ENCODE measurements at places on chromosomes 3 and 15.

DNA sequence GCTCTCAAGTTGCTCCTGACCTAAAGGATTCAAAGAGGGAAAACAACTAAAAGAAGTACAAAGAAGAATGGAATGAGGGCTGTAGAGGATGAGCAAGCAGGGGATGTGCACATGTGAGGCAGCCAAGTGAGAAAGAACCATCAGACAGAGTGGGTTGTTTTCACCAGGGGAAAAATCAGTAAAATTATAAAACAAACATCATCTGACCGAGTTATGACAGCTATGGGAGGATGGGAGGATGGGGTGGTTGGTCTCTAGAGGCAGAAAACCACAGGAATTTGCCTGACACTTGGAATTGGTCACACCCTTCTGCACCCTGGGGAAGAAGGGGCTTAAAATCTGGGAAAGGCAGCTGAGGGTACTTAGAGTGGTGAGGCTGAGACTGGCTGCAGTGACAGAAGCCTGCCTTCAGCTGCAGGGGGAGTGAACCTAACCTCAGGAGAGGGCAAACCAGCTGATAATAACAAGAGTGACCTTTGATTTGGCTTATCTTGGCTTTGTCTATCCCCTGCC lies 10.1 kb downstream of the ARHGAP31 start:
- DNase-seq: no peak

GRCh38 chr3:123586131-123586530 lies 1.3 kb upstream of the HACD2 start:
- DNase-seq: peak; percentile 9

DNA sequence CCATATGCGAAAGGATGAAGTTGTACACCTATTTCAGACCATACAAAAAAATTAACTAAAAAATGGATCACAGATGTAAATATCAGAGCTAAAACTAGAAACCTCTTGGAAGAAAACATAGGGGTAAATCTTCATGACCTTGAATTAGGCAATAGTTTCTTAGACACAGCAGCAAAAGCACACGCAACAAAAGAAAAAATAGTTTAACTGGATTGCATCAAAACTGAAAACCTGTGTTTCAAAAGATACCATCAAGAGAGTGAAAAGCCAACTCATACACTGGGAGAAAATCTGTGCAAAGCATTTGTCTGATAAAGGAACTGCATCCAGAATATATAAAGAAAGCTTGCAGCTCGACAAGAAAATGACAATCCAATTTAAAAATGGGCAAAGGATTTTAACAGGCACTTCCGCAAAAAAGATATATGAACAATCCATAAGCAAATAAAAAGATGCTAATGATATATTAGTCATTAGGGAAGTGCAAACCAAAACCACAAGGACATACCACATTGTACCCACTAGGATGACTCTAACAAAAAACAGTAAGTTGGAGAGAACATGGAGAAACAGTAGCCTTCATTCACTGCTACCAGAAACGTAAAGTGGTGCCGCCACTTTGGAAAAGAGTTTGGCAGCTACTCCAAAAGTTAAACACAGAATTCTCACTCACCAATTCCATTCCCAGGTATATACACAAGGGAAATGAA lies 263.1 kb downstream of the ADAMTS17 start:
- DNase-seq: no peak

- no peak for DNase-seq
These were observed 20.1 kb upstream of the TGFBR2 start for GRCh38 chr3:30586096-30586805.

DNA sequence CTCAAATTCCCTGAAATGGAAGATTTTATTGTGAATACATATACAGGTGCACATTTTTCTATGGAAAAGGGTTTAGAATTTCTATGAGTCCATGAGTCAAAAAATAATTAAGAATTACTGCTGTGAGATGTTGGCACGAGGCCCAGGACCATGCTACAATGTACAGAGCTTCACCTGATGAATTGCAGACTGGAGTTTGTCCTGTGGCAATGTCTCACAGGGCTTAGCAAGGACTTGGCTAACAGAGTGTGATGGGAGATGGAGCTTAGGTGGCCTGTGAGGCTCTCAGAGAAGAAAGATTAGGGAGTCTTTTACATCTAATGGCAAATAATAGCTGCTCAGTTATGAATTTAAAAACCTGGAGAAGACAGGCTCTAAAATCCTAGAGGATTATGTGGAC lies 219.5 kb upstream of the CBLB start:
- DNase-seq: no peak

DNA sequence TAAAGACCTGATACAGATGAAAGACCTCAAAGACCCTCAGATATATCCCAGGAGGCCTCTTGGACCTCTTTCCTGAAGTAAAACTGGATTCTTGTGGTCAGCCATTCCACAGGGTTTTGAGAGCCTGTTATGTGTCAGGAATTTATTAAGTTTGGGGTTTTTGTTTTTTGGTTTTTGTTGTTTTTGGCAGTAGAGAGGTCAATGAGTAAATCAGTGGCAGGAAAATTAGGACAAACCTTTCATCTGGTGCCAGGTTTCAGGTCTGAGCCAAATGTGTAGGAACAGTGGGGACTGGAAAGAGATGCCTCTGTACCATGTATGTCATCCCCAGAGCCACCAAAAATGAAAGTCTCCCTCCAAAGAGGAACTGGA lies 520.4 kb upstream of the MDFIC2 start:
- DNase-seq: no peak

GRCh38 chr3:182722907-182723306 lies 70.4 kb upstream of the ATP11B start:
- no peak for DNase-seq

GRCh38 chr3:78794431-78794830 lies 973.4 kb downstream of the ROBO1 start:
- DNase-seq: no peak

DNA sequence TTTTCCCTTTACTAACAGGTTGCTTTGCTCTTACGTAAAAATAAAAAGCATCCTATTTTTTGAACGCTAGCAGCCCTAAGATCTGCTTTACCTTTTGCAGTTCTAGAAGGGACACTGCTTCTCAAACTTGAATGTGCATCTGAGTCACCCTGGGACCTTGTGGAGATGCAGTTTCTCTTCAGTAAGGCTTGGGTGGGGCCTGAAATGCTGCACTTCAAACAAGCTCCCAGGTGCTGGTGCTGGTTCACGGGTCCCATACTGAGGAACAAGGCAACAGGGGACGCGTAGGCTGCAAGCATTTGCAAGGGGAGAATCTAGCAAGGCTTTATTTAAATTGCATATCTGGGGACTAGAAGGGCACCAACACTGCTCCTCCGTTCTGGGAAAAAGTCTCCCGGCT lies 30.0 kb downstream of the MB21D2 start:
- no peak for DNase-seq

- DNase-seq: no peak
These were observed 6.1 kb upstream of the WWTR1 start for GRCh38 chr3:149663966-149664365.

DNA sequence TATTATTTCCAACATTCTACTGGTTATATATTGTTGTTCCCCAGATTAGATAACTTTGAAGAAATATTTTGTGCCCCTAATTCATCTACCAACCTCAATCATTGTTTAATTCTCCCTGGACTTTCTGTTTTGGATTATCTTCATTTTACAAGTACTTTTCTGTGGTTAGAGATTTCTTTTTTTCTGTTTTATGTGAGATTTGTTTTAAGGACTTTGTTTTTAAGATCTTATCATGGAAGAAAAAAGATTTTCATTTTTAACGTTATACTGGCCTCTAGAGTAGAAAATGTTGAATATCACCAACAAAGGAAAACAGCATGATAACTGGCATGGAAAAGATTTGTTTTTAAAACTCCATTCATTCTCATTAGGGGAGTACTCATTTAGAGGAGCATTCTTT lies 210.9 kb upstream of the KCNMB2 start:
- DNase-seq: no peak

GRCh38 chr15:34038871-34039789 lies at the start of gene AVEN:
Gene AVEN, minus strand, starts transcription at chr15:34039204. Its CDS starts 158 bp downstream, at chr15:34039046.
- peak; percentile 46 for DNase-seq

DNA sequence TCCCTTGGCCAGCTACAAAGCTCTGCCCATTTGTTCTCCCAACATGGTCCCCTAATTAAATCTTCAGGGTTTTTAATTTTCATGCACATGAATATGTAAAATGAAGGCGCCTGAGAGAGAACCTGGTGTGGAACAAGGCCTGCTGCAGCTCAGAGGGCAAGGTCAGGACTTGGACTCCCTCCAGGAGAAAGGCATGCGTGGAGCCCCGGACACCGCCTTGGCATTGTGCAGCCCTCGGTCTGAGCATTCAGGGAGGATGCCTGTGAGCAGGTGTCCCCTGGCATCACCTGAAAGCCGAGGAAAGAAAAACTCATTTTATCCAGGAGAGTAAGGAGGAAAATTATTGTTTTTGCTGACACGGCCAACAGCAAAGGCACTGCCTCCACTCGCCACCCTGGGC lies 33.8 kb upstream of the EPHB1 start:
- no peak for DNase-seq

DNA sequence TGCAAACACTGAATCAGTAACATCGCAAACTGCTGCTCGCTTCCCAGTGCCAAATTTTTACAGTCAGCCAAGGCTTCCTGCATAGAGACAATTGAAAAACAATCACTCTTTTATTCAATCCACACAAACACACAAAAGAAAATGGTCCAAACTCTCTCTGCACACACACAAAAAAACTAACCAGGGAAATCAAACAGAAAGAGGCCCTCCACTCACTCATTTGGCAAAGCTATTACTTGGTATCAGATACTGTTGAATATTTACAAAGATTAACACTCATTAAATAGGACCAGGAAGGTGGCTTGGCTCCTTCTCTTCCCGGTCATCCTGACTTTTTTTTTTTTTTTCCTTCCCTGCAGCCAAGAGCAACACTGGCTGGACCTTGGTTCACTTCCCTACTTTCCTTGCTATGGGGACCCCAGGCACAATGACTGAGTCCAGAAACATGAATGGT lies 62.4 kb upstream of the SPATA12 start:
- no peak for DNase-seq

GRCh38 chr15:66042624-66043023 lies 173.3 kb downstream of the RAB11A start:
- DNase-seq: no peak

DNA sequence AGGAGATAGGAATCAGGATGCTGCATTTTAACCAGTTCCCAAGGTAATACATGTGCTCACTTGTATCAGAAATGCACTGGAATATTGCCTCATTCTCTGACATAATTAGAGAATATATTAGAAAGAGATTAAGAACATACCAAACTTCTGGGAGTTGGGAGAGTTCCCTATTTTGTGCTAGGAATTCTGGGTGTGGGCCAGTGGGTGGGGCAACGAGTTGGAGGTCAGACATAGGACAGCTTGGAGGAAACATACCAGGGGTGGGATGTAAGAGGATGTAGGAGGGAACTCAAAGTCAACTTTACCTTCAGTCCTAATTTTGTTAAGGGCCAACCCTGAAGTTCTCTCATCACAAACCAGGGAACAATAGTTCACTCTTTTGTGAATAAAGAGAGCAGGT lies 83.6 kb downstream of the SLC7A14 start:
- no peak for DNase-seq

GRCh38 chr3:49630784-49631183 lies 43.4 kb upstream of the APEH start:
- no peak for DNase-seq

DNA sequence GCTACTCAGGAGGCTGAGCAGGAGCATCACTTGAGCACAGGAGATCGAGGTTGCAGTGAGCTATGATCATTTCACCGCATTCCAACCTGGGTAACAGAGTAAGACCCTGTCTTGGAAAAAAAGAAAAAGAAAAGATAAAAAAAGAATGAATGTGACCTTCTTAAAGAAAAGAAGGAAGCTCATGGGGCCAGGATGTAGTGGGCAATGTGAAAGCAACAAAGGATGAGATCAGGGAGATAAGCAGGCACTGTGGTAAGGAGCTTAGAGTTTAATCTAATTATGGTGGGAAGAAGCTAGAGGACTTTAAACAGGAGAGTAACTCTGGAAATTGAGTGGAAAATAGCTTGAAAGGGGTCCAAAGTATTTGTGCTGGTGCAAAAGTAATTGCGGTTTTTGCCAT lies 231.6 kb upstream of the UBE2E2 start:
- no peak for DNase-seq

DNA sequence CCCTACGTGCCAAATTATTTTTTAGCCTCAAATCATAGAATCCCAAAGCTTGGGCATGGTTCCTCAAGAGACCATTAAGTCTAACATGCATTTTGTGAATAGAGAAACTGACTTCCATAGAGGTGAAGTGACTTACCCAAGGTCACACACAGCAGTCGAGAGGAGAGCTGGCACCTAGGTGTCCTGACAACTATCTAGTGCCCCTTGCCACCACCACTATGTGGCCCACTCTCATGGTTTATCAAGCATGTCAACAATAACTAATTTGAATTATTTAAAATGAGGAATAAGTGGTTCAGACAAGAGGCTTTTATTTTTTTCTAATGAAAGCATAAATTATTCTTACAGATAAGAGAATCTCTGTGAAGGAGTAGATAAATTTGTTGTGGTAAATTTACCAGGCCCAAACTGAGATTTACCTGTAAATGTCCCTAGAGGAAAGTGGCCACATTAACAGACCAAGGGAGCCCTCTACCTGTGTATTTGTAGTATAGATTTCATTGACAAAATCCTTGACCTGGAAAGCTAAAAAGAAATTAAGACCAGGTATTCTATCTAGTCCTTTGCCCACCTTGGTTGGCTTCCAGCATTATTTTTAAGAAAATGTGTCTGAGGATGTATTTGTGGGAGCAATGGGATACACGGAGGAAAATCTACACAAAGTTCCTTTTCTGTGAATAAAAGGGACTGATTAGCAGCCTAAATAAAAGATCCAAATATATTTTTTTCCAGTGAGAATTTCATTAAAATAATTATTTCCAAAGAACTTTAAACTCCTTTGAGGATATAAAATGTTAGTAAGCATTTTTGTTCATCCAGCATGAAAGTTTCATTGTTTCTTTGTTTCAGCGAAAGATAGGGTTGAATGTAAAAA lies 49.1 kb downstream of the IQCH start:
- DNase-seq: no peak

- no peak for DNase-seq
These were observed 42.1 kb upstream of the CTDSPL start for GRCh38 chr3:37819591-37819990.

GRCh38 chr3:87260270-87260669 lies 16.1 kb downstream of the POU1F1 start:
- no peak for DNase-seq

DNA sequence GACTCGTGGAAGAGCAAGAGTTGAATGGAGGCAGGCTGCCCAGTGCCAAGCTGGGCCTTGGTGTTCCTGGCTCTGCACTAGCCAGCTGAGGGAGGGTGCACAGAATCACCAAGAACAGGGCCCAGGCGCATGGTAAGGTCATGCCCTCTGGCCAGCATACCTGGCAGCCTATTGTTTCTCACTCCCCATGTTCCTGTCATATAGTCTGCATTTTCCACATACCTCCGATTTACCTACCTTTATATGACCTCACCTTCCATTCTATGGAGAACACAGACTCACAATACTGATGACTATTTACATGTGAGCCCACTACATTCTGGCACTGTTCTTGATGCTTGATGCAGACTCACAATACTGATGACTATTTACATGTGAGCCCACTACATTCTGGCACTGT lies 5.4 kb downstream of the CLEC3B start:
- DNase-seq: no peak

GRCh38 chr3:154783061-154783460 lies 297.1 kb upstream of the MME start:
- DNase-seq: no peak
